Germinal center (tissue), 1 donor: ENCODE measurements at places on chromosomes 6 and 20.

DNA sequence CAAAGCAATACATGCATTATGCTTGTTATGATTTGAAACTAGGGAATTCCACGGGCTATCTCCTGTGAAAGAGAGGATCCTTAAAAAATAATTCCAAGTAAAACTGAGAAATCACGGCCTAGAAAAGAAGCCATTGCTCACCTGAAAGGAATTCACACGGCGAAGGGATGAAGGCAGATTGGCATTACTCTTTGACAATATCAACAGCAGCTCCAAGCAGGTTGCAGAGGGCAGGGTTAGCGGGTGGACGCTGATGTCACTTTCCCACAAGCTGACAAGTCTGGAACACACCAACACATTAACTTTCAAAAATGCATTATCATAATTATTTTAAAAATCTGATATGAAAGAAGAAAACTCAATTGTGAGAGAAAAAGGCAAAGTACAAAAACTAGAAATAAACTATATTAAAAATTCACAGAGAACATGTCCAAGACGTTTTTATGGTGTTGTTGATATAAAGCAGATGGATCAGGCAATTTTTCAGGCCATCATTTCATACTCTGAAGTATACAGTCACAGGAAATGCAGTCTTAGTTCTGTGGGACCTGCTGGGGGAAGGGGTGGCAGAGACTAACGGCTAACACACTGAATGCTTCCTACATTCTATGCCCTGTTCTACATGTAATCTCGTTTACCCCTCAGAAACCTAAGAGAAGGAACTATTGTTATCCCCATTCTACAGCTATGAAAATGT is 108.3 kb downstream of the UBE3D start:
- no peak for DNase-seq

DNA sequence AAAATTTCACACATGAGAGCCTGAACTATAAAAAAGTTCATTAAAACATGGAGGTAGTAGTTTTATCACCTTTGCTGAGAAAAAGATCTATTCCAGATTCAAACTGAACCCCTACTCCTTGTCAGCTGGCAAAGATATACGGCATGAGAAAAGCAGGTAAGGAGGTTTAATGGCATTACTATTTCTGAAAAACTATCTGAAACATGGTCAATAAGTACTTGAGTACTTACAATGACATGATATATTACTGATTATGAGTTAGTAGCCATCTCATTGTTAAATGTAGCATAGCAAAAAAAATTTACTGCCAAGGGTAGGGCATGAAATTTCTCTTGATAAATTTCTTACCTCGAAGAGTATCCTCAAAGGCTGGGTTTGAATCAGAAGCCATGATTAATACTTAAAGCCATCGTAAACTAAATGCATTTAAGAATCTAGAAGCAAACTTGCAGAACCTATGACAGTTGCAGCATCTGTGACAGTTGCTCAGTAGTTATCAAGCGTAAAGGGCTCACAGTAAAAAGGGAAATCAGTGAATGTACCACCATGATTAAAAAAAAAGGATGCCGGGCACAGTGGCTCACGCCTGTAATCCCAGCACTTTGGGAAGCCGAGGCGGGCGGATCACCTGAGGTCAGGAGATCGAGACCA is 8.7 kb downstream of the SLC17A5 start:
- no peak for DNase-seq

GRCh38 chr6:158032354-158032733 is 50.7 kb downstream of the SYNJ2 start:
- no peak for DNase-seq

GRCh38 chr20:58822149-58822548 is 28.6 kb downstream of the GNAS-AS1 start:
- DNase-seq: no peak

GRCh38 chr6:117909638-117910037 is 2.6 kb downstream of the SLC35F1 start:
- DNase-seq: no peak
